A549 treated with CpdA at 1 μM for 4 hours (cell line): ENCODE measurements at places on chromosomes 16 and 17. TPM values are rescaled to one million over a fixed set of nuclear protein-coding genes. Genes with fewer than 3 reads are reported as not detected.

The RUNDC1 gene
- total RNA-seq, result 19.6 to 21.7 TPM (median 20.3 TPM) in 5 replicates

The TMEM220 gene
- 2.2 to 3.6 TPM (median 2.7 TPM) in 5 replicates for total RNA-seq

The HS3ST6 gene
- total RNA-seq, result 1.9 to 3.7 TPM (median 3.2 TPM) in 5 replicates

The OSGIN1 gene
- total RNA-seq, result 26.7 to 64.3 TPM (median 38.3 TPM) in 5 replicates

The SCARF1 gene
- 0.24 to 0.38 TPM (median 0.31 TPM) in 5 replicates for total RNA-seq

The WNT9B gene
- not detected in 5 replicates for total RNA-seq

The NME1 gene
- 585 to 774 TPM (median 742 TPM) in 5 replicates for total RNA-seq

The PABPN1L gene
- total RNA-seq, result not detected in 5 replicates

The GPRC5C gene
- 56.4 to 90.7 TPM (median 82.3 TPM) in 5 replicates for total RNA-seq

The HID1 gene
- 6.6 to 8.5 TPM (median 7.2 TPM) in 5 replicates for total RNA-seq

The ZG16B gene
- total RNA-seq, result 0.55 to 1.0 TPM (median 0.87 TPM) in 5 replicates

The DHX58 gene
- 0.12 to 0.50 TPM (median 0.44 TPM) in 5 replicates for total RNA-seq

The DECR2 gene
- 19.3 to 29.5 TPM (median 28.7 TPM) in 5 replicates for total RNA-seq

The TBC1D3K gene
- not detected in 5 replicates for total RNA-seq

The GGNBP2 gene
- total RNA-seq, result 54.9 to 64.1 TPM (median 57.5 TPM) in 5 replicates

The SLC5A10 gene
- total RNA-seq, result 0.09 to 0.22 TPM (median 0.17 TPM) in 5 replicates

The SOX8 gene
- 1.0 to 1.5 TPM (median 1.4 TPM) in 5 replicates for total RNA-seq

The RDM1 gene
- 2.6 to 3.4 TPM (median 2.8 TPM) in 5 replicates for total RNA-seq

The SCIMP gene
- not detected in 5 replicates for total RNA-seq

The XYLT1 gene
- total RNA-seq, result 0.61 to 0.90 TPM (median 0.68 TPM) in 5 replicates

The KRT36 gene
- total RNA-seq, result not detected in 5 replicates

The VMO1 gene
- total RNA-seq, result 0.79 to 2.0 TPM (median 1.4 TPM) in 5 replicates

The DNAH17 gene
- total RNA-seq, result 1.4 to 2.6 TPM (median 1.5 TPM) in 5 replicates

The ZNF750 gene
- total RNA-seq, result not detected in 5 replicates

The TEKT1 gene
- total RNA-seq, result 0.07 to 0.08 TPM in 2 of 5 replicates, not detected in the others

The HS3ST3A1 gene
- 0.15 to 0.26 TPM in 2 of 5 replicates, not detected in the others for total RNA-seq

The C17orf78 gene
- not detected in 5 replicates for total RNA-seq

The ZNF23 gene
- total RNA-seq, result 5.4 to 7.4 TPM (median 6.1 TPM) in 5 replicates

The ZNHIT3 gene
- total RNA-seq, result 83.1 to 86.9 TPM (median 83.9 TPM) in 5 replicates

The KRT39 gene
- total RNA-seq, result not detected in 5 replicates

The BEAN1 gene
- total RNA-seq, result 2.4 to 3.8 TPM (median 2.8 TPM) in 5 replicates

The RGS11 gene
- total RNA-seq, result 3.7 to 5.5 TPM (median 4.1 TPM) in 5 replicates

The TRPV3 gene
- 0.36 to 0.67 TPM (median 0.41 TPM) in 5 replicates for total RNA-seq

The C1QTNF8 gene
- total RNA-seq, result not detected in 5 replicates

The ATAD5 gene
- total RNA-seq, result 3.5 to 6.9 TPM (median 4.3 TPM) in 5 replicates

The SLFN12L gene
- 0.02 to 0.26 TPM in 2 of 5 replicates, not detected in the others for total RNA-seq

The LCAT gene
- 4.9 to 10.8 TPM (median 9.3 TPM) in 5 replicates for total RNA-seq

The CTRB1 gene
- not detected in 5 replicates for total RNA-seq

The TRIM72 gene
- total RNA-seq, result 0.01 to 0.16 TPM (median 0.03 TPM) in 4 of 5 replicates, not detected in the other

The ABCC6 gene
- 0.69 to 1.2 TPM (median 0.87 TPM) in 5 replicates for total RNA-seq

The CDH15 gene
- 0.09 to 0.18 TPM (median 0.15 TPM) in 4 of 5 replicates, not detected in the other for total RNA-seq

The CX3CL1 gene
- total RNA-seq, result 0.07 to 0.15 TPM (median 0.12 TPM) in 5 replicates

The MRC2 gene
- 35.5 to 62.7 TPM (median 51.9 TPM) in 5 replicates for total RNA-seq

The PRAC1 gene
- not detected in 5 replicates for total RNA-seq
